ENCODE measurements at places on chromosomes 7 and 10.
A peak's percentile ranks its signal among the peaks of the same experiment; 100 is the strongest.

GRCh38 chr7:50795831-50796230 lies 13.1 kb upstream of the GRB10 start:
- no peak for DNase-seq

DNA sequence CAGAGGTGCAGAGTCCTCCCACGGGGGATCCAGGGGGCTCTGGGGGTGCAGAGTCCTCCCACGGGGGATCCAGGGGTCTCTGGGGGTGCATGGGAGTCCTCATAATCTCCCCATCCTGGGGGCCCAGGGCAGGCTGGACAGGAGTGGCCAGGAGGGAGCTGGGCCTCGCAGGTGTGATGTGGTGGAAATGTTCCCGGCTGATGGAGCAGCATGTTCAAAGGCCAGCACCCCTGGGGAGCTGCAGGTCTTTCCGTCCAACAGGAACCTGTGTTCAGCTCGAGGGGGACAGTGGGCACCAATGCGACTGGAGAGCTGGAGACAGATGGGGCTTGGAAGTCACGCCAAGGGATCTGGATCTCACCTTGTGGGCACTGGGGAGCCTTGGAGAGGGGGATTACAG lies 38.5 kb upstream of the PSMG3 start:
- DNase-seq, result no peak

DNA sequence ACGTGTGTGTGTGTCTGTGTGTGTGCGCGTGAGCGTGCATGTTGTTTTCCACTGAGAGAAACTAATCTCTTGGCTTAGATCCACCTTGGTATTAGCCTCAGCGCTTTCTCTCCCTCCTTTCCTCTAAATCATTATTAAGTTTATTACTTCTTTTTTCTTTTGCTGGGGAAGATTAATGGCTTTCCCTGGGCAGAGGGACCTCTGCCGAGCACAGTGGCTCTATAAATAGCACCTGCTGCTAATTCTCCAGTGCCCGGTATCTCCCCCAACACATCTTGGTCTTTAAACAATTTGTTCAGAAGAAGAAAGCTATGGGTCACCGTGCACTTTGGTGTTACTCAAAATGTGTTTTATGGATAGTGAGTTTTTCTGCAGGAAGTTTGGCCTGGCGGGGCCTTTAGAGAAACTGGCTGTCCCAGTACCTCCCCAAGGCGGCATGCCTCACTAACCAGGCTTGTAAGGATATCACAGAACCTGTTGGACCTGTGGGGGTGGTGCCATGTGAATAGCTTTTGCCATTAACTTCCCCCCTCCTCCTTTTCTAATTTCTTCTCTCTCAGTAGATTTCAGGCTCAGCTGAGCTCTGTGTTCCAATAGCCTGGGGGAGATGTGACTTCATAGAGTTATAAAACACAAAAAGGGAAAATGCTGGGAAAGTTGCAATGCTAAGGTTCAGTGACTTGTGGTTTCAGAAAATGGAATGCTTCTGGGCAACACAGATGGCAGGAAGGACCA lies 70.1 kb upstream of the RAB11FIP2 start:
- DNase-seq, result no peak

DNA sequence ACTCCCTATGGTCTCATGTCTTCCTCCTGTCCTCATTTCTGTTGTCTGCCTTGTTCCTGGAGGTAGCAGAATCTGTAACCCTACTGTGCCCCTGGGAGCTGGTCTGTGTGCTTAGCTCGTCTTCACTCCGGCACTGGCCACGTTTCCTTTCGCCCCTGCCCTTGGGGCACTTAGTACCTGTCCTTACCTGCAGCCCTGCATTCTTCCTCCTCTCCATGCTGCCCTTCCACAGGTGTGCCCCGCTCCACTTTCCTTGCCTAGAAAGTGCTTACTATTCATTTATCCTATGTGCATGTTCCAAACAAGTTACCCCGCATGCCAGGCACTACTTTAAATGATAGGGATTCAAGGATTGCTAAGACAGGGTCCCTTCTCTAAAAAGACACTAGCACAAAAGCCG lies 199.9 kb upstream of the ZMIZ1 start:
- DNase-seq, result no peak

- DNase-seq, result no peak
Observed at GRCh38 chr10:51911723-51912122, 212.3 kb upstream of the CSTF2T start.

GRCh38 chr10:122113945-122114747 lies 125.2 kb downstream of the TACC2 start:
- no peak for DNase-seq

GRCh38 chr10:123521556-123521955 lies 144.6 kb upstream of the GPR26 start:
- no peak for DNase-seq

- no peak for DNase-seq
Observed at GRCh38 chr10:91713461-91714072, 80.7 kb upstream of the PPP1R3C start.

DNA sequence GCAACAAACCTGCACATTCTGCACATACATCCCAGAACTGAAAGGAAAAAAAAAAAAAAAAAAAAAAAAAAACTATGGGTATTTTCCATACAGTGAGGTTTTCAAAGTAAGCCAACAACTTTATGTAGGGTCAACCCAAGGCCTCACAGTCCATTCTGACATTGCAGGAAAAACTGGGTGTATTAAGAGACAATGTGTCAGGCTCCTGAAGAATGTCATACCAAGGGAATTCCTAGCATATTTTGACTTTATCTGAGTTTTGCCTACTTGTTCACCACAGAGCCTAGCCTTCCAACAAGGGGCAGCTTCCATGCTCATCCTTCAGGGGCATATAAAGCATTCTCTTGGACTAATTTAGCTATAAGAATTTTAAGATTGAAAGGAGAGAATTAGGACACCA lies 368.9 kb downstream of the PLXDC2 start:
- DNase-seq, result no peak

GRCh38 chr7:124379296-124379695 lies 346.4 kb upstream of the TMEM229A start:
- no peak for DNase-seq

GRCh38 chr7:96303105-96303685 lies 18.7 kb downstream of the SLC25A13 start:
- DNase-seq, result no peak

DNA sequence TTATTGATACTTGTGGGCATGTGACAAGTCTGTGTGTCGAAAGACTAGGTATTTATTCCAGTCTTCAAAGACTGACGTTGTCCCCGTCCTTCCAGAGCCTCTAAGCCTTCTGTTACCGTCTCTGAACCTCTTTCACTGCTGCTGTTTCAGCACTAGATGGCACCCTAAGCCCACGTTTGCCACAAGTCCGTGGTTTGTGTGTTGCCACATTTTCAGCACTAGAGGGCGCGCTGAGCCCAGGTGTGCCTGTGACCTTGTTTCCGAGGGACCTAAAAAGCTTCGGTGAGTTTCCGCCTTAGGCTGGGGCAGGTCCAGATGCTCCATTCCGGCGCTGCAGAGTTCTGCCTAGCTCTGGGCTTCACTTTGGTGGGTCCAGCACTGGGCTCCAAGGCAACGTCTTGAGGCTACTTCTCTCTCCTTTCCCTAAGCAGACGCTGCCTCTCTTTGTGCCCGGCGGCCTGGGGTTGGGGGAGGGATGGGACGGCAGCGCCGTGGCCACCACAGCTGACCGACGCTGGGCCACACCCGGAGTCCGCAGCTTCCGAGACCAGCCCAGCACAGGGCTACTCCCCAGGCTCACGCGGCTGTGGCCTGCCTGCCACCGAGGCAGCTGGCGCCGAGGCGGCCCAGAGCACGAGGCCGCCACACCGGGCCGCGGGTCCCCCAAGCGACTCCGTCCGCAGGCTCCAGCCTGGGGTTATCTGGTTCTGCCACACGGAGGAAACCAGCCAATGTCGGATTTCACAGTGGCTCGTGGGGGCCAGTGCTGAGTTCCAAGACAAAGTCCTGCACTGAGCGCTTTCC lies 520.2 kb downstream of the REEP3 start:
- peak; percentile 83 for DNase-seq

DNA sequence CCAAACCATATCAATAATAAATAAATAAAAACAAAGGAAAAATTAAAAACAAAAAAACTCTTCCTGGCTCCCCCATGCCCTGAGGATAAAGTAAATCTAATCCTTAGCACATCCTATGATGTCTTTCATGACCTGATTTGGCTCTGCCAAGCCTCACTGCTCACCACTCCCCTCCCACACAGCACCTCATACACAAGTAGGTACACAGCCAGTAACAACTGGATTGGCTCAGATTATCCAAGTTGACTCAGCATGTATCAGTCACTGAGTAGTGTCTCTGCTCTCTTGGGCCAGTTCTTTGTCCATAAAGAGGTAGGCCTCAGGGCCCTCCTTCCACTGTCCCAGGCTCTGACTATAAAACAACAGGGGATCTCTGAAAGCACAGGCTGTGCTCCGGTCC lies 99.6 kb downstream of the STRA8 start:
- DNase-seq, result no peak

- no peak for DNase-seq
Observed at GRCh38 chr10:99937630-99938029, 72.1 kb downstream of the DNMBP start.

GRCh38 chr10:42985436-42986316 lies 91.2 kb upstream of the RET start:
- DNase-seq, result no peak

GRCh38 chr10:91694170-91694794 lies 61.4 kb upstream of the PPP1R3C start:
- no peak for DNase-seq

DNA sequence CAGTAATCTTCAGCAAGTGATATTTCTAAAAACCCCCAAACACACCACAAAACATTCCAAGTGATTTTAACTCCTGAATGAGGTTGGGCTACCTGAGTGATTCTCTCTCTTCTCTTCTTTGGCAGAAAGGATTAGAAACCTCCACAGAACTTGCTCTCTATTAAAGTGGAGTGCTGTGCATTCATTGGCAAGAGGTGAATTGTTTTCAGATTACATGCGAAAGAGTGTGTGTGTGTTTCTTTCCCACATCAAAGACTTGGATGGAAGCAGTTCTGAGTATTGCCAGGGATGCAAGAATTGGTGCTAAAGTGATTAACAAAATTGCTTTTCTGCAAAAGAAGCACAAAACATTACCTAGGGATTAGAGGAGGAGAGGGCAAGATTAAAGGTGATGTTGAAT lies 13.1 kb upstream of the FBXW4 start:
- no peak for DNase-seq

DNA sequence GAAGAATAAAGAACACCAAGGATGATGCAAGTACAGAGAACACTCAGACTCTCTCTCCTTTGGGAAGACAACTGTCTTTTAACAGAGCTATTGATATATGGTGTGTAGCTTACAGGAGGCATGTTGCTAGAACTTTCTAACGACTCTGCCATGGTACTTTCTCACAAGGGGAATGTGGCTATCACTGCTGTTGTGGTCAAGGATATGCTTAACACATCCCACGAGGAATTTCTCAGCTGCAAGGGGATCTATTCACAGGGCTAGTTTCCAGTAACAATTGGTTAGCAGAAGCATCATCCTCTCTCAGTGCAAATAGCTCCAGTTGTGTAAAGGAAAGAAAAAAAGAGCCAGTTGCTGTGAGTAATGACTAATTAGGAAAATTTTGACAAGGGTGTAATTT lies 826.0 kb downstream of the SORCS1 start:
- DNase-seq, result no peak

- DNase-seq, result no peak
Observed at GRCh38 chr7:143499246-143499645, 21.6 kb downstream of the TAS2R41 start.

DNA sequence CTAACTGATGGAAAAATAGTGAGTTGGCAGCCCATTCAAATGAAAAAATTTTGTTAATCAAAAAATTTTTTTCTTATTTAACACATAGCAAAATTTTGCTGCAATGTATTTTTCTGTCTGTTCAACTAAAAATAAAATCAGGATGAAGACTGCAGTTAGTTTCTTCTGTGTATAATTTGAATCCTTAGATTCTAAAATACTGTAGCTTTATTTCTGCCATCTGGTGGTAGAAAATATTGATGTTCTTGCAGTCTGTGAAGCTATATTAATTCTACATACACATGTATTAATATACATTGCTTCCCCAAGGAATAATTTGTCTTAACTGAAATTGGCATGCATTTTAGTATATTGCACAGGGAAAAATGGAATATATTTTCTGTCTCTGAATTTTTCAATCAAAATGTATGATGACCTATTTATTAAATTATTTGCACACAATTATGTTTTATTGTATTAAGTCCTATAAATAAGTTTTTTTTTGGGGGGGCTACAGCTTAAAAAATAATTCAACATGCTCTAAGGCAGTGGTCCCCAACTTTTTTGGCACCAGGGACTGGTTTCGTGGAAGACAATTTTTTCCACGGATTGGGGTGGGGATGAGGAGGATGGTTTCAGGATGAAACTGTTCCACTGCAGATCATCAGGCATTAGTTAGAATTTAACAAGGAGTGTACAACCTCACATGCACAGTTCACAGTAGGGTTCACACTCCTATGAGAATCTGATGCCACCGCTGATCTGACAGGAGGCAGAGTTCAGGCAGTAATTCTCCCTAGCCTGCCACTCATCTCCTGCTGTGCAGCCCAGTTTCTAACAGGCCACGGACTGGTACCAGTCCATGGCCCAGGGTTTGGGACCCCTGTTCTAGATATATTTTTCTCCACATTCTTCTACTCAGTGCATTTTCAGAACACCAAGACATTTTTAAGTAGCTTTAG lies 119.4 kb downstream of the GNAT3 start:
- no peak for DNase-seq

- DNase-seq, result no peak
Observed at GRCh38 chr10:71981015-71981875, 17.1 kb downstream of the CHST3 start.

- no peak for DNase-seq
Observed at GRCh38 chr10:78817361-78817760, 251.4 kb upstream of the ZMIZ1 start.

DNA sequence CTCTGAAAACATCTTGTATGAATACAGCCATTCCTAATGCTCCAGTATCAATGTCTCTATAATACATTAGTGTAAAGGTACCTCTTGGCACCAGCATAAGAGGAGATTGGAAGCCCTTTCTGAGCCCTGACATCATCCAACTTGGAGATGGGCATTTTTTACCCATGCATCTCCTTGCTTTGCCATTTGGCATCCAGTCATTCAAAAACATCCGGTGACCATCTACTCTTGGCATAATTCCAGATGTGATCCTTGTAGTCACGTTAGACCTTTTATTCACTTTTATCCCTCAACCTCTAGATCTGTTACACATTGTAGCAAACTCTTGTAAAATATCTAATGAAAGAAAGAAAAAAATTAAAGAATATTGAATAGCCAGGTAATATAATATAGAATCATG lies 17.9 kb upstream of the SGMS1 start:
- no peak for DNase-seq

DNA sequence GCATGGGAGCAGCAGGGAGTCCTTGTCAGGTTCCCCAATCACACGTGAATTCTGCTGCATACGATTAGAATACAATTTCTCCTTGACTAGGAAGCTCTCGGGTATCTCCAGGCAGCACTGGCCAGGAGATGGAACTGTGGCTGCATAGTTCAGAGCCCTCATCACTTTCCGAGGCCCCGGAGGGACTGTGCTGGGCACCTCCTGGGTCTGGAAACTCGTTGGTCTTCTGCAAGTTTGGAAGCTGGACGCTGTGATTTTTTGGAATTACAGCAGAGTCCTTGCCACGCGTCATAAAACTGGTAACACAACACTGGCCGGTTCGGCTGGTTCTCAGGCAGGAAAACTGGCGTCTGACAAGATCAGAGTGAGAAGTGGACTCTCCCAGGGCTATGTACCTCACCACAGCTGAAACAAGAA lies 216.1 kb downstream of the CCDC3 start:
- DNase-seq, result no peak
